GM10248 (cell line): ENCODE measurements at places on chromosomes 4 and X.

DNA sequence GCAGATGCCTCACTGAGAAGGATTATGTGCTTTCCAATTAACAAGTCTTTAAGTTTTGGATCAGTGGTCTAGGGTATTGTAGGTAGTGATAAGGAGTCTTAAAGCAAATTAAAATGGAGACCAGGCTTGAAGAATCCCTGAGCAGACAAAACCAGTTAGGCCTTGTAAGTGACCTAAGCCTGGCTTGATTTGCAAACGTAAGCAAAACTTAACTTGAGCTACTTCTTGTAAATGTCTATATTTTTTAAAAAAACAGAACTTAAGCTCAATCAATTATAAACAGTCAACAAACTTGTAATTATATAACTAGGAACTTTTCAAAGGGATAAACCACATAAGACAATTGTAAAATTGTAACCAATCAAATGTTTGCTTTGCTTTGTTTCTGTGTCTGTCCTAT, 72.7 kb upstream of the NALF2 start:
- DNase-seq, result no peak

GRCh38 chr4:39626261-39626660, 12.4 kb downstream of the SMIM14 start:
- DNase-seq, result peak; percentile 61

GRCh38 chrX:78957768-78958130, 12.6 kb downstream of the P2RY10 start:
- DNase-seq, result peak; percentile 19

DNA sequence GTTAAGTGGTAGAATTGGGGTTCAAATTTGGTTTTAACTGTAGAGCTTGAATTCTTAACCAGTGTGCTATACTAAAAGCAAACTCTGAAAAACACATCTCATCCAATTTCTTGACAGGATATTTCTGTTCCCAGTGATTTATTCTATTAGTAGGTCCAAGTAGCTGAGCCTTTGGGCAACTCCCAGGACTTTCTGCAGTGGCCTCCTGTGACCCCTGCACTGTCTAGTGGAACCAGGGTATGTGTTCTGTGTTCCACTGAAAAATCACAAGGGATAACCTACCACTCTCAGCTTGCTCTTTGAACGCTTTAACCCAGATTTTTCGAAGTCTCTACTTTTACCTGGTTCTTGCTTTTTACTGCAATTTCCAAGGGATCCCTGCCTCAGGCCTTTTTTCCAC, 58.0 kb upstream of the SCOC start:
- no peak for DNase-seq

DNA sequence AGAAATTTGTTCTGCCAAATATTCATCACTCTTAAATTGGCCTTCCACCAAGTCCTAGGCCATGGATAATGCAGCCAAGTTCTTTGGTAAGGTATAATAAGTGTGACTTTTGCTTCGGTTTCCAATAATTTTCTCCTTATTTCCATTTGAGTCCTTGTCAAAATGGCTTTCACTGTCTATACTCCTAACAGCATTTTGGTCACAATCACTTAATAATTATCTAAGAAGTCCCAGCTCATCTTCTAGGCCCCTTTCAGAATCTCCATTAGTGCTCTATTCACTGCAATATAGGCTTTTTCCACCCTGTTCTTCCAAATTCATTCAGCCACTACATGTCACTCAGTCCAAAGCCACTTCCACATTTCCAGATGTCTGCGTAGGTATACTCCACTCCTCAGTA, 51.0 kb upstream of the SPIN4 start:
- DNase-seq, result no peak
